ENCODE measurements at places on chromosomes 16 and 17. TPM values are rescaled to one million over a fixed set of nuclear protein-coding genes. Genes with fewer than 3 reads are reported as not detected.

Gene CDH15
- not detected for total RNA-seq

- DNase-seq, result no peak
Observed at GRCh38 chr16:68512183-68512582, 26.9 kb upstream of the ZFP90 start.

DNA sequence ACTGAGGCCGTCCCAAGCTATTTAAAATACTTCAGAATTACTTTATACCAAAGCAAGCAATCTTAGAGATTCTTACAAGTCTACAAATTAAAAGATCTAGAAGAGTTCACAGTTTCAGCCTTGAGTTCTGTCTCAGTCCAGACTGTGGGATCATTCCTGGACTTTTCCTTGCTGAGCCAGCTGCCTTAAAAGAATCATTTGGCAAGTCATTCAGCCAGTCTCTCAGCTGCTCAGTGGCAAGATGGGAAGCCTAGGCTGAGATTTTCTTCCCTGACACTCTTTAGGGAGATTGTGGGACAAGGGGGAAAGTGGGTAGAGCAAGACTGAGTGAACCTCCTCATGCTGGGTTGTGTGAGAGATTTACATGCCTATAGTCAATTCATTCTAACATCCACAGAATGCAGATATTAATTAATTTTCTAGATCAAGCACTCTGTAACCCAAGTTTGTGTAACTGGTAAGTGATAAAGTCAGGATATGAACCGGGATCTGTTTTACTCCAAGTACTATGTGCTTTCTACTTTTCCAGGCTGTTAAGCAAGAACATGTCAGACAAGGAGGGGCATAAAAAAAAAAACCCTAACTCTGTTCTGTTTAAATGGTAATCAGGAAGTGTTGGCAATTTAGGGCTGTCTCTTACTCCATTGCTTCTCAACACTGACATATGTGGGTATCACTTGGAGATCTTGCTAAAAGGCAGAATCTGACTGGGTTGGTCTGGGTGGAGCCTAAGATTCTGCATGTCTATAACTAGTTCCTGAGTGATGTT is 50.1 kb downstream of the HSD17B2 start:
- DNase-seq, result no peak

DNA sequence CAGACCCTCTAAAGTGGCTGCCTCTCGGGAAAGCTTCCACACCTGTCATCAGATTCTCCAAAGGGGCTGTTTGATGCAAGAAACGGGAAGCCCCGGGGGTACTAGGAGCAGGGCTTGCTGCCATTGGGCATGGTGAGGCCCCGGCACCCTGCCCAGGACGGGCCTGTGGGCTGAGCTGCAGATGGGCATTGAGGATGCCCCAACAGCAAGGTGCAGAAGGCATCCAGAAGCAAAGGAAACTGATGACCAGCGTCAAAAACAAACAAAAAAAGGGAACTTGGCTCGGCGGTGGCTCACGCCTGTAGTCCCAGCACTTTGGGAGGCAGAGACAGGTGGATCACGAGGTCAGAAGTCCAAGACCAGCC is 1.5 kb upstream of the LIMD2 start:
- no peak for DNase-seq

DNA sequence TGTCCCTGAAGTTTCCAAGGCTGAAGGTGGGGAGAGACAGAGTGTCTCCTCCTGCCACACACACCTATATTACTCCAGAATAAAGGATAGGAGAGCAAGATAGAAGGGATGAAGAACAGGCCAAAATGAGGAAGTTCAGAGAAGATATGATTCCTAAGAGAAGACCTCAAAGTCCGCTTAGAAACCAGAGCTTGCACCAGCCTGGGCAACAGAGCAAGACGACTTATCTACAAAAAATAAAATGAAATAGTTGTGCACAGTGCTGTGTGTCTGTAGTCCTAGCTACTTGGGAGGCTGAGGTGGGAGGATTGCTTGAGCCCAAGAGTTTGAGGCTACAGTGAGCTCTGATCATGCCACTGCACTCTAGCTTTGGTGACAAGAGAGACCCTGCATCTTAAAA is 128.2 kb downstream of the HS3ST3B1 start:
- DNase-seq, result no peak

GRCh38 chr17:77489239-77489892 is 348.6 kb downstream of the SEC14L1 start:
- DNase-seq, result no peak

GRCh38 chr16:66446737-66447136 is 19.6 kb downstream of the BEAN1 start:
- no peak for DNase-seq

DNA sequence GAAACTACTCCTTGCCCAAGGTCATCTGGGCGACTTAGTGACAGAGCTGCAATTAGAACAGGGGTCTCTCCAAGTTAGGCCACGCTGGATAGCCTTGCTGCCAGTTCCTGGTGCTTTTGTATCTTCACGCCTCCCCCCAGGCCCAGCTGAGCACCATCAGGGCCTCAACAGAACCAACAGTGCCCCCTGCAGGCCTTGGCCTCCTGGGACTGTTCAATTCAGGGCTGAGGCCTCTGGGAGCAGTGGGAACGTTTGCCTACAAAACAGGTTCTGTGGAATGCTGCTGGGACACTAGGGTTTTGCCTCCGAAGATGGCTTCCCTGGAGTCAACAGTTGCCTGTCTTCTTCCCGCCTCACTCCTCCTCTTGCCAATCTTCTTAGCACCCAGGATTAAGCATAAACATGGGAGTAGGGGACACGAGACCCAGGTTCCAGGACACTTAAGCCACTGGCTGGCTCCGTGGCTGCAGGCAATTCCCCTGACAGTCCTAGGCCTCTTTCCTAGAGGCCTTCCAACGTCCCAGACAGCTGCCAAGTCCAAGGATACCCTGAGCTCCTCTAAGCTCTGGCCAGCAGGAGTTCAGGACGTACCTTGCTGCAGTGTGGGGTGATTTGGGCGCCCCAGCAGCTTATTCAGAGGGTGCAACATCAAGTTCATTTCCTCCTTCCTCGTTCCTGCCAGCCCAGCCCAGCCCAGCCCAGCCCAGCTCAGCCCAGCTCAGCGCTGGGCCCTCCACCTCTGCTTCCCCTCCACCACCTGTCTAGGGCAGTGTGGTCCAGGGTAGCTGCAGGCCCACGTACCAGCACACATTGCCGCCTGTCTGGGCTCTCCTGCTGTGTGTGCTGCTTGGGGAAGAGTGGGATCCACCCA is 246.6 kb upstream of the RPL38 start:
- no peak for DNase-seq

DNA sequence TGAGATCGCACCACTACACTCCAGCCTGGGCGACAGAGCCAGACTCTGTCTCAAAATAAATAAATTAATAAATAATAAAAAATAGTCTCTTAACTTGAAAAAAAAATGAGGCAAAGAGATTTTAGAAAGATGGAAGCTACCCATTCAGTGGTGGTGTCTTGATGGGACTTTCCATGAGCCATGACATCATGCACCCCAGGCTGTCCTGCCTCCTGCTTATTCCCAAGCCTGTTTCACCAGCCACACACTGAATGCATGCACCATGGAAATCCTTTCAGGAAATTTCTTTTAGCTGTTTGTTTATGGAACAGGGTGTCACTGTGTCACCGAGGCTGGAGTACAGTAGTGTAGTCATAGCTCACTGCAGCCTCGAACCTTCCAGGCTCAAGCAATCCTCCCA is 8.9 kb upstream of the DLX3 start:
- no peak for DNase-seq

- DNase-seq, result no peak
Observed at GRCh38 chr17:41360296-41360995, 9.2 kb downstream of the KRT33B start.
